Activated T-cell treated with anti-CD3 and anti-CD28 coated beads, Interleukin-2, amount 50 U/mL, for 1 hour (primary cell): ENCODE measurements at places on chromosomes 12 and 14.
A peak's percentile ranks its signal among the peaks of the same experiment; 100 is the strongest.

DNA sequence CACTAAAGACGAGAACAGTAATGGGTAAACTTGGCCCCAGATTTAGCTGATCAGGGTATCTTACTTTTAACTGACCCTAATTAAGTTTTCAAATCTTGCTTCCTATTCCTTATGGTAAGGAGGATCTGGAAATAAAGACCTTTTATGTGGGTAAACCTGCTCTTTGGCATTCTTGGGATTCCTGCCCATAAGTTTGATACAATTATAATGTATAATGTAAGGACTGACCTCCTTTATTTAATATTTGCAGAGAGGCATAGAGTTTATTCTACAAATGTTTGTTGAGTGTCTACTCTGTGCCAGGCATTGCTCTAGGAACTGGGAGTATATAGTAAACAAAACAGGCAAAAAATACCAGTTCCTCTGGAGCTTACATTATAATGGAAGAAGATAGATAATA is 4.4 kb upstream of the PRDM4 start:
- DNase-seq = no peak

DNA sequence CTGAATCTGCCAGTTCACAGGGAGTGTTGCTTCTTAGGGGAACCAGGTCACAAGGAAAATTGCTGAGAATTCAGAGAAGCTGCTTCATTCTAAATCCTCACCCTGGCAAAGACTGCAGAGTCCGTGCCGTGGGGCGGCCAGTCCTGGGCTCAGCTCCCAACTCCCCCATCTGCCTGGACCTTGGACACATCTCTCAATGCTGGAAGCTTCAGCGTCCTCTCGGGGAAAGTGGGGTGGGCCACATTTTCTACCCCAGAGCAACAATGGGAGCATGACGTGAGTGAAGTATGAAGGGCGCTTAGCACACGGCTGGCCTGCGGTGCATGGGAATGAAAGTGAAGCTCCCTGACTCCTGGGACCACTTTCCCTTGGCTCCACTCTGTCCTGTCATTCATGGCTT is 31.2 kb downstream of the HVCN1 start:
- DNase-seq = no peak

GRCh38 chr12:120713861-120714482 is 3.7 kb downstream of the UNC119B start:
- DNase-seq = peak; percentile 40

GRCh38 chr12:128076188-128076587 is 190.8 kb upstream of the TMEM132C start:
- DNase-seq = no peak

DNA sequence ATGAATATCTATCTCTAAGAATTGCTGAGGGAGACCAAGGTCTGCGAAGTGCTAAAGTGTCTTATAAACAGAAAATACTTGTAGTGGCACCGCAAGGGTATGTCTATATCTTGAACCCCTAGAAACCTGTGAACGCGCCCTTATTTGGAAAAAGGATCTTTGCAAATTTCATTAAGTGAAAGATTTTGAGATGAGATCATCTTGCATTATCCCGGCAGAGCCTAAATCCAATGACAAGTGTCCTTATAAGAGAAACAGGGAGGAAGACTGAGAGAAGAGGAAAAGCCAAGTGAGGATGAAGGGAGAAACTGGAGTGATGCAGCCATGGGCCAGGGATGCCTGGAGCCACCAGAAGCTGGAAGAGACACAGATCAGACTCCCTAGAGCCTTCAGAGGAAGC is 27.7 kb downstream of the RBM19 start:
- DNase-seq = no peak

DNA sequence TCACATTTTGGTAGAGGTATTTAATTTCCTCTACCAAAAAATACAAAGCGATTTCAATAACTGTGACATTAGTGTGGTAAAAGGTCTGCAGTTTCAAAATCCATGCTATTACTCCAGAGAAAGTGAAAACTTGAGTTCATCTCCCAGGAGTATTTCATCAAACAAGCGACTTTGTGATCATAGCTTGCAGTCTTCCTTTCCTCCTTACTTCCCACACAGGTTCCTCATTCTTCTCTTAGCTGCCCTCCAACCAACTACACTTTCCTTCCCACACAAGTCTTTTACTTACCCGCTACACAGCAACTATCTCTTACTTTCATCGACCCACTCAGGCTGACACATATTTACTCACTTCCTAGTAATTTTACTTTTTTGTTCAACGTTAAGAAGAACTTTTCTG is 413.4 kb upstream of the USP15 start:
- no peak for DNase-seq

GRCh38 chr14:102525219-102525928 is 15.8 kb upstream of the ANKRD9 start:
- no peak for DNase-seq

DNA sequence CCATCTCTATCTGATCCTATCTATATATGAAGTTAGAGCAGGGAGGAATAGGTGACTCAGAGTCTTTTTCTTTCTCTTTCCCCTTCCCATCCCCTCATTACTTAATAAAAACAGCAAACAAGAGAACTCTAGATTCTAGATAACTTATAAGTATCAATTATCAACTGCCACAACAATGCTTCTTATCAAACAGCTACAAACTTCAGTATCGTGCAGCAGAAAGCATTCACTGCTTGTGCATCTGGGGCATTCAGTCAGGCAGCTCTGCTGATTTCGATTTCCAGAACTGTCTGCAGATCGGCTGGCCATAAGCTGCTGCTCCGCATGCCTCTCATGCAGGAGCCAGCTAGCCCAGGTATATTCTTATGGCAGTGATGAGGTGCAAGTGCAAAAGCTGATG is 19.4 kb downstream of the A2ML1 start:
- DNase-seq = no peak

GRCh38 chr12:122949405-122949804 is 16.9 kb downstream of the ABCB9 start:
- DNase-seq = no peak

DNA sequence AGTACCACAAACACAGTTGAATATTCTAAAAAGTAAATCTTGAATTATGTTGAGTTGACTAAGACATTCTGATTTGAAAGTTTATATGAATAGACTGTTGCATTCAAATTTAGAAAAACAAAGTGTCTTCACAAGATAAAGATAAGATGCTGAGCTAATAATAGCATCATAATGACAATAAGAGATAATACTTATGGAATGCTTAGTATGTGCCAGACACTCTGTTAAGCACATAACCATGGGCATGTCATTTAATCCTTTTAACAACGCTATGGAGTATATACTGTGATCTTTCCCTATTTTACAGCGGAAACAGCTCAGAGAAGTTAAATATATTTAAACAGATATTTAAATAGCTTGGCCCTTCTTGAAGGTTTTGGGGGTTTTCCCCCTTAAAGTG is 163.4 kb downstream of the SRGAP1 start:
- no peak for DNase-seq

DNA sequence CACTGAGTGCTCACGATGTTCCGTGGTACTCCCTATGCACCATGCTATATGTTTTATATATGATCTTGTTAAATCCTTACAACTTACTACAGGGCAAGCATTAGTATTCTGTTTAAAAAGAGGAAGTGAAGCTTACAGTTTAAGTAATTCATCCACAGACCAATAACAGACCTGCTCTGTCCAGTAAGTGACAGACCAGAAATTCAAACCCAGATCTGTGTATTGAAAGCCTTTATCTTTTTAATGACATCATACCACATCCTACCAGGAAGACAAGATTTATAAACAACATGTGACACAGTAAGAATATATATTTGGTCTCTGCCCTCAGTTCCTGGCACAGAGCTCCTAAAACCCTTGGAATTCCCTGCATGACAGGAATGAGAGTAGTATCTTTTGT is 206.5 kb downstream of the STXBP6 start:
- DNase-seq = no peak

GRCh38 chr14:74570696-74571095 is 41.3 kb downstream of the LTBP2 start:
- DNase-seq = no peak

DNA sequence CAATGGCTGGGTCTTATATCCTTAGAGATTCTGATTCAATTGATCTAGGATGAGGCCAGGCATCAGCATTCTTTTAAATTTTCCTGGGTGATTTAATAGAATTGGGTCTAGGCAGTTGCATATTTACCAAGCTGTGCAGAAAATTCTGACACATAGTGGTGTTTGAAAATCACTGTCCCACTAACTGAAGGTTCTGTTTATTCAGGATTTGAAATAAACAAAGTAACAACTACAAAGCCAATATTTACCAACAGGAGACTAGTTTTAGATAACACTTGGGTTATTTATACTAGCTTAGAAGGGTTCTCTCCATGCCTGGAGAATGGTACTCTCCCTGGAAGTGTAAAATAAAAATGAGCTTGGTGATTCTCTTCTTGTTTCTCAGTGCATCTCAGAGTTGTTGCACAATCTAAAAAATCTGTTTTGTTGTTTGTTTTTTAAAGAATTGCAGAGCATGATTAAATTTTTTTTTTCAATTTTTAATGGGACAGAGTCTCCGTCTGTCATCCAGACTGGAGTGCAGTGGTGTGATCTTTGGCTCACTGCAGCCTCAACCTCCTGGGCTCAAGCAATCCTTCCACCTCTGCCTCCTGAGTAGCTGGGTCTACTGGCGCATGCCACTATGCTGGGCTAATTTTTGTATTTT is 16.9 kb downstream of the BEST3 start:
- DNase-seq = no peak

- no peak for DNase-seq
Measured at GRCh38 chr12:131448254-131448795, 262.6 kb upstream of the SFSWAP start.

DNA sequence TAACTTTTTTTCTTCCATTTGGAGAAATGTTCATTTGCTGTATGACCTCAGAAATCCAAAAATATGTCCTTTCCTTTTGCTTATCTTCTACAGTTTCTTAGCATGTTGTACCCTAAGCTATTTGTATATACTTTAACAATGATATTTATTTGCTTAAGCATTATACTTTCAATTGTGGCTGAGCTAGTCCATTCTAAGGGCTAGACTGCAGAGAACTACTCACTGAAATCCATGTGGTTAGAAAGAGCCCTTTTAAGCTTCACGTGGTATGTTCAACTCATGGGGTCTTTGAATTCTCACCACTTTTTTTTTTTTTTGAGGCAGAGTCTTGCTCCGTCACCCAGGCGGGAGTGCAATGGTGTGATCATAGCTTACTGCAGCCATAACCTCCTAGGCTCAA is 122.5 kb downstream of the HMGA2 start:
- no peak for DNase-seq

DNA sequence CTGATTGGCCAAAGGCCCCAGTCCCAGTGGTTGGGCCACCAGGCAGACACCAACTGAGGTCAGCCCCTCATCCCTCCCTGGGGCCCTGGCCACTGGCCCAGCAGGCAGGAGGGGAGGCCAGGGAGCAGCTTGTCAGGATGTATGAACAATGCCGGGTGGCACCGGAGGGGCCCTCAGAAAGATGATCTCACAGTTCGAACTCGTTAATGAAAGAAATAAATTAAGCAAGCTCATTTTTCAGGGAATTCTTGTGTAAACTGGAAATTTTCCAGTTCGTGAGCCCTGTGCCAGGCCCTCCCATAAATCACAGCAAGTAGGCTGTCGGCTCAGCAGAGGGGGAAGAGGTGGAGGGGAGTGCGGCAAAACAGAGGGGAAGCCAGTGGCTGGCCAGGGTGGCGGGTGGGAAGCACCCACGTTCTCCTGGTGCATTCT is 177.0 kb upstream of the VASH1 start:
- no peak for DNase-seq

GRCh38 chr12:20361416-20361815 is 6.9 kb upstream of the PDE3A start:
- DNase-seq = no peak

DNA sequence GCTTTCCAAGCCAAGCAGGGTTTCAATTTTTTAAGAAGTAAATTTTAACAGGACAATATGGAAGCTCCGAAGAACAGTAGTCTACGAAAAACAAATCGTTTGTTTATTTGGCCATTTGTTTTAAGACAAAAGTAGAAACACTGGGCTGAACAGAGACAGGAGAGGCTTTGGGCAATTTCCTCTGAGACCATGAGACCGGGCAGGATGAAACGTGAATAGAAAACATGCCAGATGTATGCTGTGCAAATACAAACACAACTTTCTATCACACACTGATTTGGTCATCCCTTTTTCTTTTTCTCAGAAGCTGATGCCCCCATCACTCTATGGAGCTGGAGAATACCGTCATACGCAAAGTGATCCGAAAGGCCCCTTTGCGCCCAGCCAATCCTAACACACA is 1111.1 kb downstream of the BCL11B start:
- no peak for DNase-seq

DNA sequence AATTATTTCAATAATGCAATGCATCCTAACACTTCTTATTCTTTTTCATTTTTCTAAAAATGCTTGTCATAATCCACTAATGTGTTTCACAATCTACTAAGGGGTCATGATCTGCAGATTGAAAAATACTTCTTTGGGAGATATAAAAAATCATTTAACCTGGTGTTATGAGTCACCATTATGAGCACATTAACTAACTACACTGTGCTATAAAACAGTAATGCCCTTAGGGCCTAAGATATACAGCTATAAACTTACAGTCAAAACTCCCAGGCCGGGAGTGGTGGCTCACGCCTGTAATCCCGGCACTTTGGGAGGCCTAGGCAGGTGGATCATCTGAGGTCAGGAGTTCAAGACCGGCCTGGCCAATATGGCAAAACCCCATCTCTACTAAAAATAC is 14.2 kb downstream of the ATXN2 start:
- DNase-seq = no peak

DNA sequence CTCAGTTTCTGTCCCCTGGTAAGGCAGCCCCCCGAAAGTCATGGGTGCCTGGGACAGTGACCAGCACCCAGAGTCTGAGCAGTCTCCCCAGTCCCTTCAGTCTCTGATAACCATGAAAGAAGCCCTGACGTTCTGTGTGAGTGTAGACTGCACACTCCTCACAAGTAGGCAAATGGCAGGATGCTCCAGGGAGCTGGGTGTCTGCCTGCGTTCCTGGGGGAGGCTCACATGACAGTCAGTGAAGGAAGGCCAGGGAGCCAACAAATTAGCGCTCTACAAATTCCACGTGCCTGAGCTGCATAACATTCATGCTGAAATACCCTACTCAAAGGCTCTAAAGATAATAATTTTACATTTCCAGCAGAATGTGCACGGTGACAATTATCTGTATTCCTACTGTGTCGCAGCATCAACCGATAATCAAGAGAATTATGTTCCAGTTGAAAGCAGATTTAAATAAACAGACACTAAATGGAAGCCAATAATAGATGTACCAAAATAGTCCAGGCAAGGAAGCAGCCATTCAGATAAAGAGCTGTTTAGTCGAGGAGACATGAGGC is 56.3 kb downstream of the ASCL1 start:
- no peak for DNase-seq

GRCh38 chr14:63777024-63777423 is 49.2 kb upstream of the SGPP1 start:
- DNase-seq = no peak

- DNase-seq = no peak
Measured at GRCh38 chr14:55438066-55438683, 2.2 kb downstream of the TBPL2 start.

- no peak for DNase-seq
Measured at GRCh38 chr12:57173089-57173488, 25.7 kb upstream of the LRP1-AS start.

DNA sequence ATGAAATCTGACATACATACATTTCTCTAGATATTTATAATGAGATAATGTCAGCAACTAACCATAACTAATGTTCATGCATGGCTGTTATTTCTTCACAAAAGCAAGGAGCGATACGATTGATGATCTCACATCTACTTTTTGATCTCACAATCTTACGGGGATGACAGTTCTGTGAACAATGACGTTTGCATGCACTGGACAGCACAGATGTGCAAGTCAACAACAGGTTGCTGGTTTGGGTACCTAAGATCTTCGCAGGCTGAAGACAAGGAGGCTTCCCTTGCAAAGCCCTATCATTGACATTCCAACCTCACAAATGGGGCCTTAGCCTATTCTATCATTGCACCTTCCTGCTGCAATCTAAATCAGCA is 53.6 kb downstream of the C12orf42 start:
- no peak for DNase-seq
